ENCODE measurements at places on chromosomes 5 and 9. TPM values are rescaled to one million over a fixed set of nuclear protein-coding genes. Genes with fewer than 3 reads are reported as not detected.

Gene NOXA1
- total RNA-seq = 1.00 TPM

Gene SEMA5A
- 16.0 TPM for total RNA-seq

Gene BHMT2
- total RNA-seq = 4.5 TPM

Gene TMEM252
- total RNA-seq = not detected

Gene AQP7
- not detected for total RNA-seq

Gene PTGES2
- total RNA-seq = 55.0 TPM

Gene PCDHGA10
- 5.2 TPM for total RNA-seq

Gene SDHA
- total RNA-seq = 133 TPM

Gene SPINK7
- total RNA-seq = not detected

Gene HK3
- not detected for total RNA-seq

Gene RAD1
- total RNA-seq = 35.4 TPM

Gene TDRD7
- total RNA-seq = 10.4 TPM

Gene F2R
- 56.9 TPM for total RNA-seq

Gene HEMGN
- total RNA-seq = not detected

Gene OLFM1
- total RNA-seq = 4.0 TPM

Gene GMCL2
- not detected for total RNA-seq
